Dermis microvascular lymphatic vessel endothelial cell (primary cell): ENCODE measurements at places on chromosomes 1 and 21. TPM values are rescaled to one million over a fixed set of nuclear protein-coding genes. Genes with fewer than 3 reads are reported as not detected.

DNA sequence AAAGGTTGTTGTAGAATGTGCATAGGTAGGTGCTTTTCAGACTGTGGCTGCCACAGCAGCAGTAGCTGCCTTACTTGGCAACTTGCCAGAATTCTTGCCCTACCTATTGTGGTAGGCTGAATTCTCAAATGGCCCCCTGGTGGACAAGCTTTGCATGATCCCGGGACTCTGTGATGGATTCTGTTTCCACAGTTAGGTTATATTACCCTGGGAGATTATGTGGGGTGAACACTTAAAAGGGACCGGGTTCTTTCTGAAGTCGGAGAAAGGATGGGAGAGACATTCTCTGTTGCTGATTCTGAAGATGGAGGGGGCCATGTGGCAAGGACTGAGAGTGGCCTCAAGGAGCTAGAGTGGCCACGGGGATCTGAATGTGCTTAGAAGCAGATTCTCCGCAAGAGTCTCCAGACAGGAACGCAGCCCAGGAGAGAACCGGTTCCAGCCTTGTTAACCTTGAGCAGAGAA is 32.1 kb upstream of the KCNE1 start:
- peak; percentile 93 for DNase-seq

DNA sequence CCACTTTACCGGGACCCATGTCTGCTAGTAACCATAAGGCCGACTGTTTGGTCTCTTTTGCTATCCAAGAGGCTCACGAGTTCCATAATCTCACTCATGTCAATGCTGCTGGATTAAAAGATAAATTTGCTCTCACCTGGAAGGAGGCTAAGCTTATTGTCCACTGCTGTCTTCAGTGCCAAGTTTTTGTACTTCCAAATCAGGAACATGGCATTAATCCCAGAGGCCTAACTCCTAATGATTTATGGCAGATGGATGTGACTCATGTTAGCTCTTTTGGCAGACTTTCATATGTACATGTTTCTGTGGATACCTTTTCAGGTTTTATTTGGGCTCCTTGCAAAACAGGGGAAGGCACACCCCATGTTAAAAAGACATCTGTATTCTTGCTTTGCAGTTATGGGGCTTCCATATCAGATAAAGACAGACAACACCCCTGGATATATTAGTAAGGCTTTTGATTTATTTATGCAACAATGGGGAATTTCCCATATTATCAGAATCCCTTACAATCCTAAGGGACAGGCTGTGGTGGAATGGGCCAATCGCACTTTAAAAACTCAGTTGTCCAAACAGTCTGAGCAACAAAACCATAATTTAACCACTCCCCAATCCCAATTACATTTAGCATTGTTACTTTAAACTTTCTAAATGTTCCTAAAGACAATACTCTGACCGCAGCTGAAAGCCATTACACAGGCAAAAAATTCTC is 162.7 kb downstream of the IER5 start:
- DNase-seq, result peak; percentile 88

- peak; percentile 9 for DNase-seq
Observed at GRCh38 chr1:87330057-87330884, 1.6 kb downstream of the LMO4 start.

GRCh38 chr1:234582186-234582585 is 27.8 kb downstream of the IRF2BP2 start:
- no peak for DNase-seq

MYBPH gene
- not detected in 2 replicates for total RNA-seq

DNA sequence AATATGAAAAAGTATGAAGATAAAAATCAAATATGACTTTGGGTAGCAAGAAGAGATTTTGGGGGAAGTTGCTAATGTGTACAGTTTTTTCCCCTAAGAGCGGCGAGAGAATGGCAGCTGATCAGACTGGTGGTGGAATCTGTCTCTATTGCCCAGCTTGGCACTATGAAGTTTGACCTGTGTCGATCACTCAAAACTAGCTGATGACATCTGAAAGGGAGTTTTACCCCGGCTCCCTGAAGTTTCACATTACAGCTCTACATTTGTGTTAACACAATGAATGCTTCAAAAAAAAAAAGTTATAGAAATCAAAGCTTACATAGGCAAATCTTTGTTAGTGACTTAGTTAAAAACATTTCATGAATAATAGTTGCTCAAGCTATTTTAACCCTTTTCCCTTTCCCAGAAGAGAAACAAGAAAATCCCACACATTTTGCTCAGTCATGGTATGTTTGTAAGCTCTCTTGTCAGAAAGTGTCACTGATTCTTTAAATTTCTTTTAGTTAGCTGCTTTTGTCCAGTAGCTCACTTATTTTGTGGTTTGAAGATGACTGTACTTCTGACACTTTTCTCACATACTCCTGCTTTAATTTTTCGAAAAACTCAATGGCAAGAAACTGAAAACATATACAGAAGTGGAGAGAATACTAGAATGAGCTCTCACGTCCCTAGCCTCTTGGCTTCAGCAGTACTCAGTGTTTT is 41.3 kb downstream of the DYRK1A start:
- peak; percentile 14 for DNase-seq

GRCh38 chr1:58934706-58935105 is 150.9 kb upstream of the JUN start:
- DNase-seq, result peak; percentile 47

GRCh38 chr1:94702442-94702815 is 117.7 kb upstream of the SLC44A3 start:
- no peak for DNase-seq

DNA sequence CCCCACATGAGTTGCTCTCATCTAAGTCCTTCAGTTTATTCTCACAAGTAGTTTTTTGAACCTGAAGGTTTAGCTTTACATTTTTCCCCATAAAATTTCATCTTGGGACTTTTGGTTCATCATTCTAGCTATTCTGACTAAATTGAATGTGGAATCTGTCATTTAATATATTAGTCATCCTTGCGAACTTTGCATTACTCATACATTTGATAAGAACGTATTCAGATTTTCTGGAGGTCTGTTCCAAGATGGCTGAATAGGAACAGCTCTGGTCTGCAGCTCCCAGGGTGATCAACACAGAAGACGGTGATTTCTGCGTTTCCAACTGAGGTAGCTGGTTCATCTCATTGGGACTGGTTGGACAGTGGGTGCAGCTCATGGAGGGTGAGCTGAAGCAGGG is 59.8 kb upstream of the CSF1 start:
- no peak for DNase-seq

GRCh38 chr1:183243161-183244050 is 57.3 kb downstream of the LAMC2 start:
- no peak for DNase-seq

HSPB7 gene
- not detected in 2 replicates for total RNA-seq

ACTL8 gene
- not detected in 2 replicates for total RNA-seq

BEND5 gene
- 0.77 and 2.3 TPM in 2 replicates for total RNA-seq

LMOD1 gene
- total RNA-seq, result under 0.01 TPM in 1 of 2 replicates, not detected in the other
